ENCODE measurements at places on chromosomes 7 and 10.

- H3K27me3 ChIP-seq: no peaks in the 10 kb centered on the region
- no peaks in the 10 kb centered on the region for H3K4me1 ChIP-seq
- no peaks in the 10 kb centered on the region for H3K36me3 ChIP-seq
- no peak overlapping the region for H3K4me3 ChIP-seq
- DNase-seq: no peak
Measured at GRCh38 chr7:101964680-101965452, 147.4 kb downstream of the CUX1 start.

DNA sequence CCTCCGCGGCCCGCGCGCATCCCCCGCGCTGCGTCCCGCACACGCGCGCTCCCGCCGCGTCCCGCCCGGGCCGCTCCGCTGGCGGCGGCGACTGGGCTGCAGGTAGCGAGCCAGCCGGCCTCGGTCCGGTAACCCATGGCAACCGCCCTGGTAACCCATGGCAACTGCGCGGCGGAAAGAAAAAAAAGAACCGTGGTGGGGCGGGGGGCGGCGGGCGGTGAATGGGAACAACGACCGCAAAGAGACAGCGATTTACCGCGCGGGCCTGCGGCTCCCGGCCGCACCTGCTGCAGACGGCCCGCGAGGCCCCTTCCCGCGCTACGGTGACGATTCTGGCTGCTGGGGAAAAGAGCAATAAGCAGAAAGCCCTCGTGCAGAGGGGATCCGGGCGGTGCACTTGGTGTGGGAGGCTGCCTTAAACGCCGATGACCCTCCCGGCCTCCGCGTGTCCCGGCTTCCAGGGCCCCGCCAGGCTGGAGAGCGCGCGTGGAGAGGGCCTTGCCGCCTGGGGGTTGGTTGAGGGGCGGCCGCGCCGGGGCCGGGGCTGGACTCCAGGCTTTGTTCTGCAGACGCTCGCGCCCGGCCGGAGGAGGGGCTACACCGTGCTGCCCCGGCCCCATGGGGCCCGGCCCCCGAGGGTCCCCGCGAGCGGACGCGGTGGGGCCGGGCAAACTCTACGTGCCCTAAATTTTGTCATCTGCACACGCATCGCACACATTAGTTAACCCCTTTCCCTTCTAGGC lies 84.7 kb downstream of the SNX10 start:
- no peak for DNase-seq
- H3K4me1 ChIP-seq: peaks cover 18% of the 10 kb centered on the region
- H3K27me3 ChIP-seq: peaks cover 93% of the 10 kb centered on the region
- peak overlapping the region; percentile 55 for H3K4me3 ChIP-seq

DNA sequence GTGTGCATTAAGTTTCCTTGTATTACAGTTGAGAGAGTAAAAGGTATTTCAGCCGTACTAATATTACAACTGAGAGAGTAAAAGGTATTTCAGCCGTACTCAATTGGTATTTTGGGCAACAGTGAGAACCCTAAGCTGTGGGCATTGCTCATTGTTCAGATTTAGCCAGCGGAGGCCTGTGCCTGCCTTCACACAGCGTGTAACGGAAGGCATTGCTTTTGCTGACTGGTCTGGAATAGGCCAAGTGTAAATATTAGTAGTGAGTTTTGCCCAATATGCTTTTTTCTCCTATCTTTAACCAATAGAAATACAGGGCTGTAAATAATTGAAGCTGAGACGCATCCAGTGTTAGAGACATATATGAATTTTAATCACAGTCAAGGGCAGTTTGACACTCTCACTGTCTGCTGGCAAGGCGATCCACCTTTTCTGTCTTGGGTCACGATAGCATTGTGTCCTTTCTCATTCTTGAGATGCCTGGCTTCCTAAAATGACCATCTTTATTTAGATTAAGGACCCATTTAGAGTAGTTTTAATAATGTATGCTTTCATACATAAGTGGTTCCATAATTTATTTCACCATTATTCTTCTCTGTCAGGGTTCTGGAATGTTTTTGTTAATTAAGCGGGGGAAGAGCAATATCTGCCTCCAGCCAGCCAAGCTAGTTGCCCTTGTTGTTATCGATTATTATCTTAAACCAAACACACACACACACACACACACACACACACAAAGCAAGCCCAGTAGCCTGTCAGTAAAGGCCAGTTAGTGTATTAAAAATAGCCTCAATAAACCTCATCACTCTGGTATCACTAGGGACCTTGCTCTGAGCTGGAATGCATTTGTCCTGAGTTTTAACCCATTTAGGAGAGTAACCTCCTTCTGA lies 130.7 kb downstream of the CELF2 start:
- H3K27me3 ChIP-seq: no peaks in the 10 kb centered on the region
- peaks cover 59% of the 10 kb centered on the region for H3K4me1 ChIP-seq
- no peak for DNase-seq

GRCh38 chr10:89122433-89123051 lies 84.6 kb downstream of the CH25H start:
- no peaks in the 10 kb centered on the region for H3K36me3 ChIP-seq
- DNase-seq: no peak
- H3K4me1 ChIP-seq: peaks cover 3% of the 10 kb centered on the region
- H3K4me3 ChIP-seq: no peak overlapping the region
- no peak overlapping the region for H3K27ac ChIP-seq

DNA sequence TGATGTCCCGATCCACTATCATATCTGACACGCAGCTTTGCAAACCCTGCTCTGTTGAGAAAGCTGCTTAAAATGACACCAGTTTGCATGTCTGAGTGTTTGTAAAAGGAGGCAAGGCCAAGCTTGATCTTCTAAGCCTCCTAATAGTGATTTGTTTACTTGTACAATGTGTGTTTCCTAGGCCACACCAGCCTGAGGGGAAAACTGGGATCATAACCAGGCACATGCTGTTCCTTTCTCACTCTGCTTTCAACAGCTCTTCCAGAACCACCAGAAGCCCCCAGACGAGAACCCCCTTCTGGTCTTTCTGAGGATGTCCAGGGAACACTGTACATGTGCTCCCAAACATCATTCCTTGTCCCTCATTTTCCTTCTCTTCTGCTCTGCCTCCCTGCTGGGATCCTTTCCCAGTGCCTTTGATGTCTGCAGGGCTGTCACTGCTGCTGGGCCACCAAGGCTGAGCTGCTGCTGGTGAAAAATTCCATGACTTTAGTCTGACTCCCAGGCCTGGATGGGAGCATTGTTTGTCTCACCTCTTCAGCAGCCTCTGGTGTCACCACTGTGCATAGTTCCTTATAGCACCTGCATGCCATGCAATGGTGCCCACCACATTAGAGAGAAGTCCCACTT lies 4.0 kb upstream of the LGI1 start:
- H3K4me1 ChIP-seq: peaks cover 25% of the 10 kb centered on the region
- no peaks in the 10 kb centered on the region for H3K36me3 ChIP-seq
- no peak for DNase-seq
- H3K4me3 ChIP-seq: no peak overlapping the region
- H3K27ac ChIP-seq: peak overlapping the region; percentile 27

- H3K4me1 ChIP-seq: peaks cover 18% of the 10 kb centered on the region
- H3K4me3 ChIP-seq: no peak overlapping the region
- H3K36me3 ChIP-seq: no peaks in the 10 kb centered on the region
- DNase-seq: no peak
Measured at GRCh38 chr7:21939136-21939857, 6.4 kb downstream of the CDCA7L start.

DNA sequence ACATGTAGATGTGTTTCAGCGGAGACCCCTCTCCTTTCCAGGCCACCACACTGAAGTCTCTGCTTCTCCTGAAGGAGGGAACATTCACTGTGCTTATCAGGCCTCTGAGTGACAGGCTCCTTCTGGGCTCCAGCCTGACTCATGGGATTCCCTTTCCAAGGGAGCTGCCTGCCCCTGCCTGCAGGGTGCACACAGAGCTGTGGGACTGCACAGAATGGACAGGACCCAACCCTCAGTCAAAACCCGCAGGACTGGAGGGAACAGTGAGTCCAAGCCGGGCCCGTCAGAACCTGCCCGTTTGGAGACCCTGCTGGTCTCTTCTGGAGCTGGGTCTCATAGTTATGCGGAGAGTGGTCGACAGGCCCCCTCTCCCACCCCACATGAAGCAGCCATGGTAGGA lies 32.6 kb downstream of the PLAC9 start:
- peak overlapping the region; percentile 61 for H3K27ac ChIP-seq
- no peak overlapping the region for H3K4me3 ChIP-seq
- DNase-seq: no peak
- H3K36me3 ChIP-seq: peaks cover 50% of the 10 kb centered on the region

DNA sequence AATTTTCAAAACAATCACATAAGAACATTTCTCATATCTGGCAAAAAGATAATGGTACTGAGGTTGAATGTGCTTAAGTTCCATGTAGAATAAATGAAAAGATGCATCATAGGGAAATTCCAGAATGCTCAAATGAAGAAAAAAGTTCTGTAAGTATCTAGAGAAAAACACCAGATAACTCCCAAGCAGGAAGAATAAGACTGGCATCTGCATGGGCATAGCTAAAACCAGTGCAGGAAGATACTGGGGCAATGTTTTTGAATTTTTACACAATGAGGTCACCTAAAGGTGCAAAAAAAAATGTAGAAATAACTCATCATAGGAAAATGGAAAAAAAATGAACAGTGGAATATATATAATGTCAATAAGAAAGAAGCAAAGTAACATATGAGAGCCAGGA lies 275.2 kb downstream of the BAMBI start:
- H3K36me3 ChIP-seq: no peaks in the 10 kb centered on the region
- no peak overlapping the region for H3K4me3 ChIP-seq
- DNase-seq: no peak
- no peaks in the 10 kb centered on the region for H3K27me3 ChIP-seq
- no peak overlapping the region for H3K27ac ChIP-seq

GRCh38 chr7:27651702-27652101 lies 11.0 kb downstream of the HIBADH start:
- H3K4me3 ChIP-seq: no peak overlapping the region
- H3K27me3 ChIP-seq: no peaks in the 10 kb centered on the region
- DNase-seq: no peak
- no peak overlapping the region for H3K27ac ChIP-seq
- H3K4me1 ChIP-seq: no peaks in the 10 kb centered on the region
- peaks cover 9% of the 10 kb centered on the region for H3K36me3 ChIP-seq

- no peaks in the 10 kb centered on the region for H3K27me3 ChIP-seq
- H3K4me3 ChIP-seq: no peak overlapping the region
- DNase-seq: no peak
- no peaks in the 10 kb centered on the region for H3K36me3 ChIP-seq
- H3K4me1 ChIP-seq: no peaks in the 10 kb centered on the region
Measured at GRCh38 chr10:25912866-25913265, 21.2 kb upstream of the MYO3A start.

GRCh38 chr7:69953136-69954067 lies 355.1 kb downstream of the AUTS2 start:
- H3K27ac ChIP-seq: no peak overlapping the region
- peaks cover 7% of the 10 kb centered on the region for H3K4me1 ChIP-seq
- no peaks in the 10 kb centered on the region for H3K36me3 ChIP-seq
- DNase-seq: no peak

DNA sequence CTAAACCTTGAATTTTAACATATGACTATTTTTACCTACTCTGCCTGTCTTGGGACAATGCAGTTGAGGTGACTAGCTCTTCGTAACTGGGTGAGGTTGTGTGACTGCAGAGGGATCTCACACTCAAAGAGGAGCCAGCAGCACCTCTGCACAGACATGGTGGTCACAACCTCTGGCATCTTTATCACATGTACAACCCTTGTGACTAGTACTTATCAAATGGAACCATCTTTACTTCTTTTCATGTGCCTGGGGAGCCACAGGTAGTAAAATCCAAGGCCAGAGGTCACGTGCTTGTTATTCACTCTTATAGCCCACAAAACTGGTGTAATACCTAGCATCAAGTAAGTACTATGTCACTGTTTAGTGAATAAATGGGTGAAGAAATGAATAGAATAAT lies 244.3 kb downstream of the COBL start:
- no peak for DNase-seq
- no peak overlapping the region for H3K4me3 ChIP-seq
- no peaks in the 10 kb centered on the region for H3K36me3 ChIP-seq

GRCh38 chr7:138565071-138565450 lies 105.0 kb downstream of the TRIM24 start:
- no peaks in the 10 kb centered on the region for H3K4me1 ChIP-seq
- no peak overlapping the region for H3K4me3 ChIP-seq
- no peaks in the 10 kb centered on the region for H3K27me3 ChIP-seq
- H3K36me3 ChIP-seq: peaks cover 99% of the 10 kb centered on the region
- no peak for DNase-seq
- no peak overlapping the region for H3K27ac ChIP-seq

GRCh38 chr7:1043552-1044188 lies 676 bp upstream of the GPR146 start:
- H3K36me3 ChIP-seq: no peaks in the 10 kb centered on the region
- peaks cover 74% of the 10 kb centered on the region for H3K4me1 ChIP-seq
- H3K27ac ChIP-seq: peak overlapping the region; percentile 79
- H3K4me3 ChIP-seq: peak overlapping the region; percentile 75
- DNase-seq: no peak

GRCh38 chr7:98075801-98076200 lies 30.9 kb upstream of the LMTK2 start:
- H3K36me3 ChIP-seq: no peaks in the 10 kb centered on the region
- no peak overlapping the region for H3K27ac ChIP-seq
- H3K4me1 ChIP-seq: peaks cover 3% of the 10 kb centered on the region
- no peak for DNase-seq
- no peaks in the 10 kb centered on the region for H3K27me3 ChIP-seq

DNA sequence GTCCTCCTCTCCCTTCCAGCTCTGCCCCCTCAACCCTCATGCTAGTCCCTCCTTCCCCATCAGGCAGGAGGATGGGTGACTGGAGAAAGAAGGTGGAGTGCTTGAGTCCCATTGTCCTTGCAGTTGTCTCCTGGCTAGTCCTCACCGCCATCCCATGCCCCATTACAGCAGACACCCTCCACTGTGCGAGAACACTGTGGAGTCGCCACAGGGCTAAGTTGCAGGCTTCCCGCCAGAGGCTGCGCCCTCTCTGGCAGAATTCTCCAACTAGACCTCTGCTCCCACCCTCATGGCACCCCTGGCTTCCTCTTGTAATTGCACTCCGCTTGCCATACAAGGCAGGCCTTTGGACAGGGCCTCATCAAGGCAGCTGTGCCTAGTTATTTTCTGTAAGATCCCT lies 3.1 kb downstream of the GIMAP2 start:
- H3K4me1 ChIP-seq: peaks cover 6% of the 10 kb centered on the region
- no peak overlapping the region for H3K4me3 ChIP-seq
- H3K27me3 ChIP-seq: no peaks in the 10 kb centered on the region
- H3K36me3 ChIP-seq: peaks cover 3% of the 10 kb centered on the region

GRCh38 chr7:26485367-26485934 lies 193.8 kb downstream of the SNX10 start:
- DNase-seq: no peak
- H3K27ac ChIP-seq: no peak overlapping the region
- H3K27me3 ChIP-seq: no peaks in the 10 kb centered on the region
- H3K4me3 ChIP-seq: no peak overlapping the region
- no peaks in the 10 kb centered on the region for H3K36me3 ChIP-seq

- DNase-seq: no peak
- no peaks in the 10 kb centered on the region for H3K36me3 ChIP-seq
- H3K27ac ChIP-seq: peak overlapping the region; percentile 62
- no peak overlapping the region for H3K4me3 ChIP-seq
- H3K27me3 ChIP-seq: no peaks in the 10 kb centered on the region
Measured at GRCh38 chr7:131188367-131189339, 139.0 kb upstream of the MKLN1 start.

GRCh38 chr10:119555178-119555784 lies 12.8 kb upstream of the RGS10 start:
- H3K27ac ChIP-seq: no peak overlapping the region
- DNase-seq: no peak
- H3K27me3 ChIP-seq: no peaks in the 10 kb centered on the region

All from suprapubic skin (tissue), 4 donors.